ENCODE measurements at places on chromosomes 6 and 20.

- no peak for DNase-seq
These were observed 20.7 kb upstream of the RREB1 start for GRCh38 chr6:7087066-7087465.

DNA sequence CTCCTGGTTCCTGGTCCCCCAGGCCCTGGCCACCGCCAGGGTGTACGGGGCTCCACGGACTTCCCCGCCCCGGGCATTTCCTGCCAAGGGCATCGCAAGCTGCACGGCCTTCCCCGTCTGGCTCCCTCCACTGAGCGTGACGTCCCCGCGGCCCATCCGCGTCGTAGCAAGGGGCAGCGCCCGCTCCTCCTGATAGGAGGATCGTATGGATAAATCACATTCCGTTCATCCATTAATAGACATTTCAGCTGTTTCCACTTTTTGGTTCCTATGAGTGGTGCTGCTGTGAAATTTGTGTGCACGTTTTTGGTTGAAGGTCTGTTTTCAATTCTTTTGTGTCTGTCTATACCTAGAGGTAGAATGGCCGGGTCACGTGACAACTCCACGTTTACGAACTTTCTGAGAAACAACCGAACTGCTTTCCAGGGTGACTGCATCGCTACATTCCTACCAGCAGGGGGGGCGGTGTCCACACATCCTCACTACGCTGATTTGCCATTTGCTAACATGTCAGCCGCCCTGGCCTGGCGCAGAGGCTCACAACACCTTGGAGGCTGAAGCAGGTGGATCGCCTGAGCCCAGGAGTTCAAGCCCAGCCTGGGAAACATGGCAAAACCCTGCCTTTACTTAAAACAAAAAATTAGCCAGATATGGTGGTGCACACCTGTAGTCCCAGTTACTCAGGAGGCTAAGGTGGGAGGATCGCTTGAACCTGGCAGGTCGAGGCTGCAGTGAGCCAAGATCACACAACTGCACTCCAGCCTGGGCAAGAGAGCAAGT, 37.7 kb downstream of the KCNQ2 start:
- peak; percentile 53 for DNase-seq

DNA sequence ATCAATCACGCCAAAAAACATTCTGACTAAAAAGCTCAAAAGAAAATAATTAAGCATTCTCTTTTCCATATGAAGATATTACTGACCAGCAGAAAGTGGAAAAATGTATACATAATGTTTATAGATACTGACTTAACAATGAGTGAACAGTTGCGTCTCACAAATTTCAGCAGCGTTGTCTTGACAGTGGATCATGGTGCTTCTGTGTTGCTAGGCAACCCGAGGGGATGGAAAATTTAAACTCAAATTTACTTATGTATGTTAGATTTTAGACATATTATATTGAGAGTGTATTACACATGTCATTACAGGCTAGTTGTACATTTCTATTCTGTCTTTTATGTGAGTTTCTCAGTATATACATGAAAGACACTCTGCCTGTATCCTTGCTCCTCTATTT, 110.2 kb downstream of the LAMA2 start:
- DNase-seq = no peak

GRCh38 chr6:168028181-168028580, 30.7 kb downstream of the KIF25 start:
- no peak for DNase-seq

GRCh38 chr20:12061466-12061865, 143.8 kb downstream of the BTBD3 start:
- no peak for DNase-seq

DNA sequence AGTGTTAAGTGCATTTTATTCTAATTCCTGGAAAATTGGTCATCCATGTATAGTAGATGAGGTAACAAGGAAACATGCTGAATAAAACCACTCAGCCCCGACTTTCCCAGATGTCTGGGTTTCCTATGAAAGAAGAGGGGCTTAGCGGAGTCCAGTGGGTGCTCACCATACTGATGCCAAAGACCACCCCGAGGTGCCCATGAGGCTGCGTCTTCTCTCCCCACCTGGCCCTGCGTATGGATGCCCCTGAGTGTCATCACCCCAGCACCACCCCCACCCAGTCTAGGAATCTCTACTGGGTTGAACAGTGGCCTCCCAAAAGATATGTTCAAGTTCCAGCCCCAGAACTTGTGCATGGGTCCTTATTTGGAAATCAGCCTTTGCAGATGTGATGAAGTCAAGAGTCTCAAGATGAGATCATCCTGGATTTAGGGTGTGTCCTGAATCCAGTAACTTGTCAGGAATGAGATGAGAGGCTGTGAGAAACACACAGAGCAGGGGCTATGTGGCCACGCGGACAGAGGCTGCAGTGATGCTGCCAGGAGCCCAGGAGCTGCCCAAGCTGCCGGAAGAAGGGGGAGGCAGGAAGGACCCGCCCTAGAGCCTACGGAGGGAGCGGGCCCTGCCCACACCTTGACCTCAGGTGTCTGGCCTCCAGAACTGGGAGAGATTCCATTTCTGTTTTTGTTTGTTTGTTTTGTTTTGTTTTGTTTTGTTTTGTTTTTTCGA, 124.6 kb upstream of the CDH4 start:
- no peak for DNase-seq

DNA sequence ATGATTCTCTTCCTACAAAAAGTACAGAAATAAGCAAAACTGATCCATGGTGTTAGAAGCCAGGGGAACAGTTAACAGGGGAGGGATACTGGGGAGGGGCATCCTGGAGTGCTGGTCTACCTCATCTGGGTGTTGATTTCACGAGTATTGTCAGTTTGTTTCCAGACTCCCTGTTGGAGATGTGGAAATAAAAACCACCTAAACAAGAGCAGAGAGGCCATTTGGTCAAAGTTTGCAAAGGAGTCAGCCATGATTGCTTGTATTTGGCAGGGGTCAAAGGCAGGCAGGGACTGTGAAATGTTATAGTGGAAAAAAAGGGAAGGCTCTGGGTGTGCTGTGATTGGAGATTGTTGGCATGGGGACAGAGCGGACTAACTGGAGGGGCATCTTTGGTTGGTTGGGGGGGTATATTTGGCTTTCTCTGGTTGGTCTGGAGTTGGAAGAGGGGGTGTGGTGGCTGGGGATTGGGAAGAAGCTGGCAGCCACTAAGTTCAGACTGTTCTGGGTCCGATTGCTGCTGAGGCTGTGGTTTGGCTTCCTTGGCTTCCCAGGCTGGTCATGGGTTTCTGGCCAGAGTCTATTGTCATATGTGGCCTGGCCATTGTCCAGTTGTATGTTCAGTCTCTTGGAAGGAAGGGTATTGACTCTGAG, 14.9 kb upstream of the PANK2 start:
- no peak for DNase-seq

DNA sequence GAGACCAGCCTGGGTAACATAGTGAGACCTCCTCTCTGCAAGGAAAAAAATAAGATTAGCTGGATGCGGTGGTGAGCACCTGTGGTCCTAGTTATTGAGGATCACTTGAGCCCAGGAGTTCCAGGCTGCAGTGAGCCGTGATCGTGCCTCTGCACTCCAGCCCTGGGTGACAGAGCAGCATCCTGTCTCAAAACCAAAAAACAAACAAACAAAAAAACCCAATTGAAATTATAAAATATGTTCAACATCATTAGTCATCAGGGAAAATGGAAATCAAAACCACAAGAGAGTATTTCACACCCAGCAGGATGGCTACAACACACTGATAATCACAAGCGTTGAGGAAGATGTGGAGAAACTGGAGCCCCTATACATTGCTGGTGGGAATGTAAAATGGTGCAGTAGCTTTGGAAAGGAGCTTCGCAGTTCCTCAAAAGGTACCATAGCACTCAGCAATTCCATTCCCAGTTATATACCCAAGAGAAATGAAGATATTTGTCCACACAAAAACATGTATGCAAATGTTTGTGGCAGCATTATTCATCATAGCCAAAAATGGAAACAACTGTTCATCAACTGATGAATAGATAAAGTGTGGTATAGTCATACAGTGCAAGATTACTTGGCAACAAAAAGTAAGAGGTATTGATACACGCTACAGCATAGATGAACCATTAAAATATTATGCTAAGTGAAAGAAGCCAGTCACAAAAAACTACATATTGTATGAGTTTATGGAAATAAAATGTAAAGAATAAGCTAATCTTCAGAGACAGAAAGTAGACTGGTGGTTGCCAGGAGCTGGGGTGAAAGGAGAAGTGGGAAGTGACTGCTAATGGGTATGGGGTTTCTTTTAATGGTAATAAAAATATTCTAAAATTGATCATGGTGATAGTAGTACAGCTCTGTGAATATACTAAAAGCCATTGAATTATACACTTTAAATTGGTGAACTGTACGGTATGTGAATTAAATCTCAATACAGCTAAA, 38.7 kb upstream of the RIPOR2 start:
- DNase-seq = no peak

- no peak for DNase-seq
These were observed 33.1 kb upstream of the CHRNA4 start for GRCh38 chr20:63394069-63394919.

- no peak for DNase-seq
These were observed 26.0 kb upstream of the KIF3B start for GRCh38 chr20:32251470-32251869.

DNA sequence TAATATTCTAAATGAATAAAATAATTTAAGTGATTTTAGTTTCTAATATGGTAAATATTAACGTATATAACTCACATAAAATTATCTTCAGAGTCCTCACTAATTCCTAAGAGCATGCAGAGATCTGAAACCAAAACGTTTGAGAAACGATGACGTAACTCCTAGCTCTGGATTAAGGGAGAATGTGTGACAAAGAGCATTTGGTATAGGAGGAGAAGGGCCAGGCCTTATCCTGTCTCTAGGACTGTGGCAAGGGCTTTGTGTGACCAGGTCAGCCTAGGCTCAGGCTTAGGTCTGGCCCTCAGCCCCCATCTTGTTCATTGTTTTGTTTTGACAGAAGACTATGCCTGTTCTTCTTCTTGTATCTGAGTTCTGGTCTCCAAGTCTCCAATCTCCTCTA, 19.2 kb upstream of the POLR1H start:
- no peak for DNase-seq

DNA sequence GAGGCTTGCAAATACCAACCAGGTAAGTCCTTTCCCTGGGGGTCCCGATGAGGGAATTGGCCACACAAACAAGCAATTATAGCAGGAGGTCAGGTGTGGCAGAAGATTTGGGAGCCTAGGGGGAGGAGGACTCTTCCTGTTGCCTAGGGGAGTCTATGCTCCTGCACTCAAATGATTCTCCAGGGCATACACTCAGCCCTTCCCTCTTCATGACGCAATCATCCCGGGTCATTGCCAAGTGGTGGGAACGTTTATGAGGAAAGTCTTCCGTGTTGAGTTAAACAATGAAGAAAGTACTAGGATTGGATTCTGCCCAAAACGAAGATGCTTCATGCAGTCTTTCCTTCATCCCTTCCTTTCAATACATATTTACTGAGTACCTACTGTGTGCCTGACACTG, 186.5 kb upstream of the TSHZ2 start:
- no peak for DNase-seq

DNA sequence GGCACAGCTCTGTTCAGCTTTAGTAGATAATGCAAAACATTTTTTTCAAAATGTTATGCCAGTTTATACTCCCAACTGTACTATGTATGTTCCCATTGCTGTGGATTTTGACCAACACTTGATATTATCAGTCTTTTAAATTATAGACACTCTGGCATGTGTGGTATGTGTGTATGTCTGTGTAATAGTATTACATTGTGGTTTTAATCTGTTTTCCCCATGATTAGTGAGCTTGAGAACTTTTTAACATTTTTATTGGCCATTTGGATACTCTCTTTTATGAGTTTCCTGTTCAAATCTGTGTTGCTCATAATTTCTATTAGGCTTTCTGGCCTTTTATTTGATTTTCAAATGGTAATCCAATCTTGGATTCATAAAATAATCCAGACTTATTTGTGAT, 69.2 kb upstream of the TXNDC5 start:
- no peak for DNase-seq

Data from stimulated activated CD8-positive, alpha-beta memory T cell treated with anti-CD3 and anti-CD28 coated beads, Interleukin-7, amount 100 ng/mL, for 1 hour (primary cell).